ENCODE measurements at places on chromosomes 12 and 14.

DNA sequence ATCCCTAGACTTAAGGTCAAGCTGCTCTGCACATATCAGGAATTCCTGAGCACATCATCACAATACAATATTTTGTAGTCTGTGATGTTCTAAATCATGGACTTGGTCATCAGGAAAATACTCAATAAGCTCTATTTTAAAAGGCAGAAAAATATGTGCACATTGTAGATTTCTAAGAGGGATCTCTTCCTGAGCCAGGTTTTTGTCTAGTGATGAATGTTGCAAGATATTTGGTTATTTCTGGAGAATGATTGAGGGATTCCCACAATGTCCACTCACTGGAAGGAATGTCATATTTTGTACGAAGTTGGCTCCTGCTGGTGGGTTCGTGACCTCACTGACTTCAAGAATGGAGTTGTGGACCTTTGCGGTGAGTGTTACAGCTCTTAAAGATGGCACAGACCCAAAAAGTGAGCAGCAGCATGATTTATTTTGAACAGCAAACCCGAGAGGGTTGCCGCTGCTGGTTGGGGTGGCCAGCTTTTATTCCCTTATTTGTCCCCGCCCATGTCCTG lies 300.9 kb upstream of the DCN start:
- no peak overlapping the region for H3K27ac ChIP-seq
- no peaks in the 10 kb centered on the region for H3K36me3 ChIP-seq
- H3K4me3 ChIP-seq, result no peak overlapping the region
- H3K4me1 ChIP-seq, result no peaks in the 10 kb centered on the region

DNA sequence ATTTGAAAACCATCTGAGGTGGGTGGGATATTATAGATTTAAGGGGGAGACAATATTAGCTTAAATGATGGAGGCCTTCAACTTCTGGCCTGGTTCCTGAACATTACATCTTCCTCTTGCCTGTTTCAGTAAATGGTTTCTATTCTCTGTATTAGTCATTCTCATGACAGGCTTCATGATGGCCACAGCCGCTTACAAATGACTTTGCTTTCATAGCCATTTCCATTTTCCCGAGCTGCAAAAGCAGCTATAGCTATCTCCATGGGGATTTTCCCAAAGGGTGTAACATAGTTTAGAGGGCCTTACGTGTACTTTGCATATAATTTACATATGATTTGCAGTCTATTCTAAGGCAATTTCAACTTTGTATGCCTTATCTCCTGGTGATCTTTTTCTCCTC lies 121.8 kb downstream of the NRXN3 start:
- no peaks in the 10 kb centered on the region for H3K36me3 ChIP-seq
- DNase-seq, result no peak
- no peaks in the 10 kb centered on the region for H3K4me1 ChIP-seq
- no peak overlapping the region for H3K4me3 ChIP-seq
- no peaks in the 10 kb centered on the region for H3K27me3 ChIP-seq
- H3K27ac ChIP-seq, result no peak overlapping the region

GRCh38 chr12:30423330-30423729 lies 272.3 kb downstream of the IPO8 start:
- no peaks in the 10 kb centered on the region for H3K27me3 ChIP-seq
- DNase-seq, result no peak
- H3K27ac ChIP-seq, result no peak overlapping the region
- H3K4me3 ChIP-seq, result no peak overlapping the region
- no peaks in the 10 kb centered on the region for H3K4me1 ChIP-seq

- H3K27ac ChIP-seq, result no peak overlapping the region
- no peak overlapping the region for H3K4me3 ChIP-seq
- H3K4me1 ChIP-seq, result no peaks in the 10 kb centered on the region
- H3K36me3 ChIP-seq, result no peaks in the 10 kb centered on the region
Observed at GRCh38 chr12:74482115-74482514, 55.5 kb upstream of the ATXN7L3B start.

DNA sequence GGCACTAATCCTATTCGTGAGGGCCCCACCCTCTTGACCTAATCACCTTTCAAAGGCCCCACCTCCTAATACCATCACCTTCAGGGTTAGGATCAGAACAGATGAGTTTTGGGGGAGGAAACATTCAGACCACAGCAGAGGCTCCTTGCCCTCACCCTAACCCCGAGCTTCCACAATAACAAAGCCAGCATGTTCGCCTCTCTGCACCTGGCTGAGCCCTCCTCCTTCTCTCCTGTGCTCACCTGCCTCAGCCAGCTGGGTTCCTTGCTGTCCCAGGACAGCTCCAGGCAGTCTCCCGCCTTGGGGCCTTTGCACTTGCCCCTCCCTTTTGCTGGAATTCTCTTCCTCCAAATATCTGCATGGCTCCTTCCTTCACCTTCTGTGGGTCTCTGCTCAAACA lies 9.7 kb upstream of the RAN start:
- no peak overlapping the region for H3K27ac ChIP-seq
- no peak for DNase-seq
- H3K4me1 ChIP-seq, result no peaks in the 10 kb centered on the region

- no peaks in the 10 kb centered on the region for H3K27me3 ChIP-seq
- H3K4me3 ChIP-seq, result no peak overlapping the region
- no peaks in the 10 kb centered on the region for H3K4me1 ChIP-seq
- DNase-seq, result no peak
Observed at GRCh38 chr12:66047411-66048021, 83.0 kb downstream of the LLPH start.

- no peak for DNase-seq
- no peak overlapping the region for H3K27ac ChIP-seq
- H3K27me3 ChIP-seq, result no peaks in the 10 kb centered on the region
- H3K4me1 ChIP-seq, result no peaks in the 10 kb centered on the region
Observed at GRCh38 chr14:81235096-81235495, 14.3 kb upstream of the GTF2A1 start.

Measured in gastrocnemius medialis (tissue), 4 donors.